Stimulated activated CD4-positive, alpha-beta T cell treated with anti-CD3 and anti-CD28 coated beads, Interleukin-4, amount 100 ng/mL, for 1 hour (primary cell): ENCODE measurements at places on chromosomes 5 and 9.
A peak's percentile ranks its signal among the peaks of the same experiment; 100 is the strongest.

GRCh38 chr9:95626885-95627558 is 110.3 kb upstream of the PTCH1 start:
- DNase-seq = peak; percentile 46

DNA sequence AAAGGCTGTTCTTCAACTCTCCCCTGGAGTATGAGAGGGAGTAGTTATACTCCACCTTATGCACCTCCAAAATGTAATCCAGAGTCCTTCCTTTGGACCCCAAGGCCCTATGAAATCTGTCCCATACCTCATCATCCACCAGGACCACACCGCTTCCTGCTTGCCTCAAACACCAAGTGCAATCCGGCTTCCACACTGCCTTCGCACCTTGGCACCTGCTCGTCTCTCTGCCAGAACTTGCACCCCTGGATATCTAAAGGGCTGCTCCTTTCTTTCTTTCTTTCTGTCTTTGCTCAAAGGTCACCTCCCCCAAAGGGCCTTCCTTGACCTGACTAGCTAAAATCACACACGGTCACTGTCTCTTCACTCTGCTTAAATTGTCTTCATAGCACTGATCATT is 63.9 kb upstream of the SHB start:
- DNase-seq = no peak

DNA sequence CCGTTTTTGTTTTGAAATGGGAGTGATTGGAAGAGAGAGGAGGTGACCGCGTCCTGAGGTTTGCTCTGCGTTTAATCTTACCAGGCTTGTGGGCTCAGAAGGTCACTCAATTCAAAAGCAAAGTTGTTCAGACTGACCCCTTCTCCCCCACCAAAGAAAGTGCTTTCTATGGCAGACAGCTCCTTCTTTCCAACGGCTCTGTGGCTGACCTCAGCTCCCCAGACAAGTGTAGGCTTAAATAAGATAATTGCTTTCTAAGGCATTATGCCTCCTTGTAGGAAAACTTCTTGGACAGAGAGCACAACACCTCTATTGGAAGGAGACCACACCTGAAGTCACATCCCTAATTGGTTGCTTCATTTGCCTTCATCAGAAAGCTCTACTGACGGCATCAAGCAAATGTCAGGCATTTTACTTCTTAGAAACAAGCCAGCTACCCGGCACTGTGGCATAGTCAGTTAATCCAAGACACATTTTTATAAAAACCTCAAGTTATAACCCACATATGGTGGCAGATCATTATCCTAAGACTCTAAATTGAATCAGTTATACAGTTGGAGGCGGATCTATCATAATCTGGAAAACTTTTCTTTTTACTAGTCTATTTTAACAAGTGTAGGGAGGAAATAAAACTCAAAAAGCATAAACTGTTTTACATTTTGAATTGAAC is 94.9 kb downstream of the TMEM174 start:
- no peak for DNase-seq

DNA sequence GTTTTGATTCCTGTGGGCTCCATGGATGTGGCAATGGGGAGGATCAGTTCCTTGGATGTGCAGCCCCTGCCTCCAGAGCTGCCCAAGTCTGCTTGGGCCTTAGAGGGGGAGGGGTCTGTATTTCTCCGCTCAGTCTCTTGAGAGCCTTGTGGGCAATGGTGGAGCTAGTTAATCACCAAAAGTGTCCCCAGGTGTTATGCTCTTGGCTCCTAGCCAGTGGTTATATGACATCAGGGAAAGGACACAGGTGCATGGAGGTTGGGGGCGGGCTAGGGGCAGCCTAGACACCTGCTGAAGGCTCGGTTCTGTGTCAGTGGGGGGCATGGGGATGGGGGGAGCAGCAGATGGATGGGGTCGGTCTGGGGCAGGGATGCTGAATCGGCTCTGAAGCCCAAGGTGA is 12.4 kb upstream of the ARAP3 start:
- no peak for DNase-seq

GRCh38 chr5:35233121-35233520 is 2.8 kb upstream of the PRLR start:
- DNase-seq = no peak

GRCh38 chr9:91241909-91242308 is 119.8 kb downstream of the AUH start:
- DNase-seq = no peak

GRCh38 chr5:92909602-92909962 is 671.4 kb downstream of the NR2F1-AS1 start:
- no peak for DNase-seq

DNA sequence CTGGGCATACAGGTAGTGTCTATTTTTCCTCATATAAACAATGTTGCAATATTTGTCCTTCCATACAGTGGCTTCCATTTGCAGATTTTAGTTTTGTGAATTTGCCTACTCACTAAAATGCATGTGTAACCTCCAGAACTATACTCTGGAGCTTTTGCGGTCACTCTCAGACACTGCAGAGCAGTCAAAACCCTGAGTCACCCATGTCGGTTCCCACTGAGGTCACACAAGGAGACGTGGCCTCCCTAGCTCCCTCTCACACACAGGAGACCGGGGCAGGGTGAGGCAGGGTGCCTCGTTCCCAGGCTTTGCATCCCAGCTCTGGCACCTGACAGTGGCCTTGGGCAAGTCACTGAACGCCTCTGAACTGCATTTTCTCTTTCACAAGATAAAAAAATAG is 55.5 kb upstream of the ZNF354A start:
- DNase-seq = no peak

DNA sequence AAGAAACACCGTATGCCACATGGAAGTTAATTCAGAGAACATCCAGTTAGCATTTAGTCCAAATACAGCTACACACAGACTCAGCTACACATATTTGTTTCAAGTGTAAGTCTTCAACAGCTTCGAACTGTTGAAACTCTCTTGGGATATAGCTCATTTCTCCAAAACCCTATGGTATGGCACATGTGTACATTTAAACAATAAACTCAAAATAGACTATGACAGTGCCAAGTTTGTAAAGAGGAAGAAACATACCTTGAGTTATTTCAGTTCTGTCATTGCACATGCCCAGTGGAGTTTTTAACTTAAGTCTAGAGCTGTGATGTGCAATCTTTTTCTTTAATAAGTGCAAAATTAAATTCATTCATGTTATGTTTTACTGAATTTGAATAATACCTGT is 155.1 kb upstream of the RAI14 start:
- DNase-seq = no peak

- no peak for DNase-seq
Observed at GRCh38 chr5:106876665-106877194, 794.0 kb downstream of the EFNA5 start.

GRCh38 chr9:94703488-94704140 is 22.9 kb upstream of the AOPEP start:
- DNase-seq = no peak

DNA sequence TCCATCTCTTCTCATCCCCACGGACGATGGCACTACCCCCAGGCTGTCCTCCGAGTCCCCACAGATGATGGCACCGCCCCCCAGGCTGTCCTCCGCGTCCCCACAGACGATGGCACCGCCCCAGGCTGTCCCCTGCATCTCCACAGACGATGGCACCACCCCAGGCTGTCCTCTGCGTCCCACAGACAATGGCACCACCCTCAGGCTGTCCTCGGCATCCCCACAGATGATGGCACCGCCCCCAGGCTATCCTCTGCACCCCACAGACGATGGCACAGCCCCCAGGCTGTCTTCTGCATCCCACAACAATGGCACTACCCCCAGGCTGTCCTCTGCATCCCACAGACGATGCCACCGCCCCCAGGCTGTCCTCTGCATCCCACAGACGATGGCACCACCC is 57.4 kb upstream of the PTCH1 start:
- DNase-seq = no peak

DNA sequence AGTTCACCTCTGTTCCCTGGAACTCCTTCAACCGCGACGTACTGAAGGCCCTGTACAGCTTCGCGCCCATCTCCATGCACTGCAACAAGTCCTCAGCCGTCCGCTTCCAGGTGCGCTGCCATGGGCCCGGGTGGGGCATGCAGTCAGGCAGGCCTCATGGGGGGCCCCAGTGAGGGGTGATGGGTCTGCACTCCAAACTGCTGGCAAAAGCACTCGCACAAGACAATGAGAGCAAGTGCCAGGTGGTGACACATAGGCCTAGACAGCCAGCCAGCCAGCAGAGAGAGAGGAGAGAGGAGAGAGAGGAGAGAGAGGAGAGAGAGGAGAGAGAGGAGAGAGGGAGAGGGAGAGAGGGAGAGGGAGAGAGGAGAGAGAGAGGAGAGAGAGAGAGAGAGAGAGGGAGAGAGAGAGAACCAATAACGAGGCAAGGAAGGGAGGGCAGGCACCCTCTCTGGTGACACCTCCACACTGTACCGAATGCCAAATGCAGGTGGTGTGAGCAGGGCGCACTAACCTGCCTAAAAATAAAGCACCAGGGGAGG is 21.0 kb downstream of the DBH start:
- no peak for DNase-seq

DNA sequence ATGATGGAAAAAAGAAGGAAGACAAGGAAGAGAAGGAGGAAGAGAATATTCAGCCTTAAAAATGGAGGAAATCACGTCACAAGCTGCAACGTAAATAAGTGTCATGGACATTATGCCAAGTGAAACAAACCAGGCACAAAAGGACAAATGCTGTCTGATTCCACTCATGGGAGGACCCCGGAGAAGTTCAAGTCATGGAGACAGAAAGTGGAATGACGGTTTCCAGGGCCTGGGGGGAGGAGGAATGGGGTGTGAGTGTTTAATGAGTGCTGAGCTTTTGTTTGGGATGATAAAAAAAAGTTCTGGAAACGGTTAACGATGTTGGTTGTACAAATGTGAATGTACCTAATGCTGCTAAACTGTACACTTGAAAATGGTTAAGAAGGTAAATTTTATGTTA is 439.5 kb downstream of the GADD45G start:
- no peak for DNase-seq

- DNase-seq = no peak
Observed at GRCh38 chr9:2726650-2727340, 9.5 kb downstream of the KCNV2 start.

- DNase-seq = no peak
Observed at GRCh38 chr5:147578228-147579024, 68.6 kb upstream of the DPYSL3 start.

DNA sequence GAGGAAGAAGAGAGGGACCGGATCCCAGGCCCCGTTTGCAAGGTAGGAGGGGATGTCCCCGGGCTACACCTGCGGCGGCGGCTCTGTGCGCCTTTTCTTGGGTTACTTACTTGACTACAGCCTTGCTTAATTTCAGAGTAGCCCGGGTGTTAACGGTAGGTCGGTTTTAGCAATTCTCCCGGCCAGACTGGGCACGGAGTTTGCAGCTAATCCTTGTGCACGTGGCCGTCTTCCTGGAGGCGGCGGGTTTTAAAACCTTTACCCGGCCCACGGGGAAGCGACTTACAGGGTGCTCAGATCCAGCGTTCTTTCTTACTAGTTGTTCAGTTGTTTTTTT is 313 bp downstream of the BRIX1 start:
- DNase-seq = no peak

GRCh38 chr5:174459832-174460448 is 264.4 kb upstream of the MSX2 start:
- no peak for DNase-seq

GRCh38 chr9:7811677-7812076 is 12.1 kb upstream of the DMAC1 start:
- no peak for DNase-seq

DNA sequence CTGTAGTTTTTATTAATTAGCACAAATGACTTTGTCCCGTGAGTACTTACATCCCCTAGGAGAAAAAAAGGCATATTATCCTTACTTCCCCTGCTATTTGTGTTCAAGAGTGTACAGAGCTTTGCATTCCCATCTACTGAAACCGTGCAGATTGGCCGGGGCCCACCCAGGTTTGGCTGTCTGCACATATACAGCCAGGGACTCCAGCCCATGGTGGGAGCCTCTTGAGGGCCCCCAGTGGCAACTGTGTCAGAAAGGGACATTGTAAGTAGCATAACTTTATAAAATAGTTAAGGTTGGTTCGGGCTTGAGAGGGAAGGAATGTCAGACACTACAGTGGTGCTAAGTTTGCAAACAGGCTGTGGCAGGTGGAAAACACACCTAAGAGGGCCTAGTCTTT is 24.7 kb downstream of the PHF2 start:
- DNase-seq = no peak

DNA sequence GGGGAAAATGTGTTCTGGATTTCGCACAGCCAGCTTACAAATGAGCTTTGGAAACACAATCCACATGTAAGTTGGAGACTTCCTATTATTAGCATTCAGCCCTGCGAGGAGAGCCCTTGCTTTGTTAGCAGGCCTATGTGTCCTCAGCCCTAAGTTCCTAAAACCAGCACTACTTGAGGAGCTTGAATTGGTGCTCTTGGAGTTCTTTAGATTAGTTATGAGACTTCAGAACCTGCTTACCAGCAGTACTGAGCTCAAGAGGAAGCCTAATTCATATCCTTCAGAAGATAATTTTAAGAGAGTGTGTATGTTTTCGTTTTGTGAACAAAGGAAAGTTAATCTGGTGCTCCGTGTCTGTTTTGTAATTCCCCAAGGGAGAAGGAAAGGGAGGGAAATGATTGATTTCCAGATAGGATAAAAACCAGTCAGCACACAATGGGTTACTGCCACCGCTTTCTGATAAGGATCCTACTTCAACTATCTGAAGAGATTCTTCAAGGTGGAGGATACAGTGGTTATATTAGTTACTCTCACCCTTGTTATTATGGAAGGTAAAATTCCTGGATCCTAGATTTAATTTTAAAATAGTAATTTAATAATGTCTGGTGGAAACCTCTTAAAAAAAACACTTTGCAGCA is 35.2 kb downstream of the PIK3R1 start:
- no peak for DNase-seq

GRCh38 chr9:4620881-4621555 is 41.1 kb upstream of the PLPP6 start:
- DNase-seq = no peak

- no peak for DNase-seq
Observed at GRCh38 chr9:132008855-132009812, 70.5 kb downstream of the MED27 start.

DNA sequence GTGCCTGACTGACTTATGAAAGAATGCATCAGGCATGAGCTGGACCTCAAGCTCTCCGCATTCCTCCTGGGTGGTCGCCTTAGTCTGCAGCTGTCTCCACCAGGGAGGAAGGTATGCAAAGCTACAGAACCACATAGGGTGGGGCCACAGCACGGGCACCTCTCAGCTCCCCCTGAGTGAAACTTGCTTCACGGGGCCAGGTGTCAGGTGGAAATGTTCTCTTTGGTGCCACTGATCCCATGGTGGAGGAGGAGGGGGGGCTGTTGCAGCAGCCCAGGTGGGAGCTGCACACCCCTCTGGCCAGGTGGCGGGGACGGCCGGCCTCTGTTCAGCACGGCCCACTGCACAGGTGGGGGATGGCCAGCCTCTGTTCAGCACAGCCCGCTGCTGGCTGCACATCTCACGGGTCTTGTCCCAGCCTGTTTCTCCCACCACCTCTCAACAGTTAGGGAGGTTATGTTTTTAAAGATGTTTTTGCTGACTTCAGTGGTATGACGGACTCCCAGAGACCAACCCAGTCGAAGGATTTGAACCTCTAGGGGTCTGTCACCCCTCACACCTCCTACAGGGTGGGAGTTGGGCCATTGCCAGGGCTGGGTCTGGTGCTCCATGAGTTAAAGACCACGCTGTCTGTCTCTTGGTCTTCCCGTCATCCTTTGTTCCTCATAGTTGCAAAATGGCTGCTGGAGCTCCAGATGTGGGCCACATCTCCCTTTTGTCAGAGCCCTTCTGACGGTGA is 34.3 kb downstream of the MRPL36 start:
- no peak for DNase-seq
